ENCODE measurements at places on chromosomes 4 and X.
A peak's percentile ranks its signal among the peaks of the same experiment; 100 is the strongest.

DNA sequence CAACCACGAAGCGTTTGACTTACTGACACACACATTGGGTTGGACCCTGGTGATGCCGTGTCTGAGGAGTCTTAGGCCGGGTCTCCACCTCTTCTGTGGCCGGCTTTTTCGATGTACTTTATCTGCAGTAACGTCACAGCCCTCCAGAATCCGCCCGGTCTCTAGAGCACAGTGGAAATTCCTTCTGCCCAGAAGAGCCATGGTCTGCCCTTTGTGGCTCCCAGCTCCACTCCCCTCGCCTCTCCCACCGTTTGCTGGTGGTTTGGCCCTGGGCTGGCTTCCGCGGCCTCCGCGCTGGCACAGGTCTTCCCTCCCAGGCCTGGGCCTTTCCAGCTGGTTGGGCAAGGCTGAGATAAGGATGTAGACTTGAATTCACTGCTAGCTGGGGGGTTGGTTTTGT, 4.3 kb downstream of the MAEA start:
- DNase-seq, result no peak

- DNase-seq, result no peak
Observed at GRCh38 chr4:94641702-94642560, 115.8 kb upstream of the BMPR1B start.

GRCh38 chrX:790041-790506, 159.5 kb downstream of the SHOX start:
- no peak for DNase-seq

DNA sequence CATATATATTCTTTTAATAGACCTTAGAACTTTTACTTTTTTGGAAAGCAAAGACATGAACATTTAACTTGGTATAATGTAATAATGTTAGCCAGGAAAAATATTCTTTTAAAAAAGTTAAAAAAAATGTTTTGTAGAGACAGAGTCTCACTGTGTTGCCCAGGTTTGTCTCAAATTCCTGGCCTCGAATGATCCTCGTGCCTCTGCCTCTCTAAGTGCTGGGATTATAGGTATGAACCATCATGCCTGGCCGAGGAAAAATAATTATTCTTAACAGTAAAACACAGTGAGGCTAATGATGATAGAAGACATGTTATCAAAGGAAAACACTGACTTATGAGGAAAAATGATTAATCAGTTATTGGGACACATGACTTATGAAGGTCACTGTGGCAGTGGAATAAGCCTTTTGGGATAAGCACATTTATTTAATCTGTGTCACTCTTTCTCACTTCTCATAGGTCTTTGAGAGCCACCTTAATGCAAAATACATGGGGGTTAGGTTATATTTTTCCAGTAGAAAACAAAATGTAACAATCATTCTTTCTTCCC, 6.0 kb upstream of the BMP2K start:
- no peak for DNase-seq

- DNase-seq, result no peak
Observed at GRCh38 chr4:127463883-127464282, 168.9 kb upstream of the INTU start.

- no peak for DNase-seq
Observed at GRCh38 chrX:68146054-68146453, 287.2 kb downstream of the OPHN1 start.

DNA sequence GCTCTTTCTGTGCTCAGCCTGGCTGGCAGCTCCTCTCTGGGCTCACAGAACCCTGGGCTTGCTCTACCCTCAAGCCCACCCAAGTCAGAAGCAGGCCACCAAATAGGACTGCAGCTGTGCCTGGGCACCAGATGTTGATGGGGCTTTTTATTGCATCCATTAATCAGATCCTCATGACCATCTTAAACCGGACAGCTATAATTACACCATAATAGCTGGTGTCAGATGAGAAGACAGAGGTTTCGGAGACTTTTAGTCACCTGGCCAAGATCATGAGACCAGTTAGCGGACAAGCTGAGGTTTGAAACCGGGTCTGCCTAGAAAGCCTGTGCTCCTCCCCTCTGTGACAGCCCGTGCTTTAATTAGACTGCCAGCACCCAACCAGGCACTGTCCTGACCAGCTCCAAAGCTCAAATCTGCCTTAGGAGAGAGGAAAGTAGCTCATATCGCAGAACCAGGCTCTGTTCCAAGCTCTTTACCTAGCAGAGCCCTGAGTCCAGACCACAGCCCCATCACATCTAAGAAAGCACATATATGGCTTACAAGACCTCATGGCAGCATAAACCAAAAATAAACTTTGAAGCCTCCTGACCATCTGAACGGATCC, 88.9 kb downstream of the JAKMIP1 start:
- DNase-seq, result no peak

DNA sequence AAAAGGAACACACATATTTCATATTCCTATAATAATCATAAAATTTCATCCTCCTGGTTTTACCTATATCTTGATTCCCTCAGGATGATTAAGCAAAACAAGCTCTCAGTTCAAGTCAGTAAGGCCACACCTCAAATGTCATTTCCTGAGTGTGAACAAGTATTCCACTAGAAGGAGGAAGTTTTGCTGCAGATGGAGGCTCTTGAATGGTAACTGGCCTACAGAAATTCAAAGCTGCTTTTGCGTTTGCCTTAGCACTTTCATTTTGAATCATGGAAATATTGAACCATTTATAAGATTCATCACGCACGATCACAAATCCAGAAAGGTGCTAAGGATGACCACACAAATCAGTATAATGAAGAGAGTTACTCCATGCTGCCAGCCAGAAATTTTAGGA, 254.4 kb upstream of the CXXC4 start:
- DNase-seq, result no peak

- peak; percentile 95 for DNase-seq
Observed at GRCh38 chr4:81808011-81808672, 336.4 kb upstream of the RASGEF1B start.

GRCh38 chrX:112677167-112677566, 2.6 kb downstream of the LHFPL1 start:
- no peak for DNase-seq

GRCh38 chr4:158861766-158862165, 92.9 kb downstream of the FNIP2 start:
- no peak for DNase-seq

- DNase-seq, result no peak
Observed at GRCh38 chr4:163003979-163004378, 162.7 kb downstream of the NAF1 start.

DNA sequence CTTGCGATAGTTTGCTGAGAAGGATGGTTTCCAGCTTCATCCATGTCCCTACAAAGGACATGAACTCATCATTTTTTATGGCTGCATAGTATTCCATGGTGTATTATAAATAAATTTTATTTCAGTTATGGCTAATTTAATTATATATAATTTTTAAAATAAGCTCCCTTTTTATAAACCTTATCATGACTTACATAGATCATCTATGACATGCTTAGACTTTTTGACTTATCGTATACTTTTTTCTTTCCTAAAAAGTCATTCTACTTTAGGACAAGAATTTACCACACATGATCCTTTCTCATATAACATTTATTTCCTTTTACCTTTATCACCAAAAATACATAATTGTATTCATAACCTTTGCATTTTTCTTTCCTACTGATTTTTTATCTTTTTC, 376.5 kb downstream of the CCSER1 start:
- DNase-seq, result no peak

GRCh38 chrX:13774696-13775095, 40.1 kb downstream of the OFD1 start:
- no peak for DNase-seq

DNA sequence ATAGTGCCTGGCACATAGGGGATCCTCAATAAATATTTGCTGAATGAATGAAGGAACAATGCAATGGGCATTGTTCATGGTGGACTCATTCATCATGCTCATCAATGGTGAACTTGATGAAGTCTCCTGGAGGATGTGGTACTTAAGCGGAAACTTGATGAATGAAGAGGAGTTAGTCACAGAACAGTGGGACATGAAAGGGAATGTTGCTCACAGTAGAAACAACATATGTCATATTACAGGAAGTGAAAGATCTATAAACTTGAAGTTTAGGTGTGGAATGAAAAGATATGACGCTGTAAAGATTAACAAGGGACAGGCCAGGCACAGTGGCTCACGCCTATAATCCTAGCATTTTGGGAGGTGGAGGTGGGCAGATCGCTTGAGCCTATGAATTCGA, 224.1 kb downstream of the PPP3CA start:
- DNase-seq, result no peak

GRCh38 chr4:136424052-136424451, 1108.2 kb downstream of the PCDH18 start:
- DNase-seq, result no peak

- no peak for DNase-seq
Observed at GRCh38 chr4:4861390-4862018, 2.0 kb downstream of the MSX1 start.

- DNase-seq, result no peak
Observed at GRCh38 chr4:122746485-122746965, 14.0 kb downstream of the BBS12 start.

DNA sequence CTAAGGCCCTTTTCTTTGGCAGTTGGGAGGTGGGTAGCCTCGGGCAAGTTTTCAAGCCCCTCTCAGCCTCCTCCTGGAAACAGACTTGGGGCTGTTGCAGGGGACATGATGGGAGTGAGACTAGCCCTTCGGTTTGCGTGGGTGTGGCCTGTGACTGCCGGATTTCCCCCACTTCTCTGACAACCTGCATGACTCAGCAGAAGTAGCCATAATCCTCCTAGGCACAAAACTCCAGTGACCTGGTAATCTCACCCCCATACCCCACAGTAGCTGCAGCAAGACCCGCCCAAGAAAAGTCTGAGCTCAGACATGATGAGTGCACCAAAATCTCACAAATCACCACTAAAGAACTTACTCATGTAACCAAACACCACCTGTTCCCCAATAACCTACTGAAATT, 433.7 kb upstream of the AMOT start:
- no peak for DNase-seq

GRCh38 chr4:3183008-3183407, 66.0 kb upstream of the MSANTD1 start:
- DNase-seq, result no peak

- DNase-seq, result no peak
Observed at GRCh38 chr4:110622841-110623717, at the start of gene PITX2. Gene PITX2 (minus strand): TSS chr4:110623077. CDS start chr4:110622460, 617 bp downstream.

DNA sequence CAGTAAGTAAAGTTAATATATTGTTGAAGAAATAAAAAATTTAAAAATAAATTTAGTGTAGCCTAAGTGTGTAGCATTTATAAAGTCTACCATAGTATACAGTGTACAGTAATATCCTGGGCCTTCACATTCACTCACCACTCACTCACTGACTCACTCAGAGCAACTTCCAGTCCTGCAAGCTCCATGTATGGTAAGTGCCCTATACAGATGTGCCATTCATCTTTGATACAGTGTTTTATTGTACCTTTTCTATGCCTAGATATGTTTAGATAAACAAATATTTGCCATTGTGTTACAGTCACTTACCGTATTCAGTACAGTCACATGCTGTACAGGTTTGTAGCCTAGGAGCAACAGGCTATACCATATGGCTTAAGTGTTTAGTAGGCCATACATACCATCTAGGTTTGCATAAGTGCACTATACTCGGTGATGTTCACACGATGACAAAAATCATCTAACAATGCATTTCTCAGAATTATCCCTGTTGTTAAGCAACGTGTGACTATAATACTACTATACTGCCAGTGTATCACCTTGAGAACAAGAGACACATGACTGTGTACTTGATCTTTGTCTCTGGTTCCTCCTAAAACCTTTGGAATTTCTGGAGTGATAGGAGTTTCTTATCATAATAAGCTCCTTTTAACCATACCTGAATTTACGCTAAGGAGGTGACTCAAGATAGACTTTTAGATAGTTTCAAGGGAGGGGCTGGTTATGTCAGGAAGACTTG, 25.8 kb upstream of the SEPTIN11 start:
- DNase-seq, result no peak

GRCh38 chr4:24105327-24106038, 215.6 kb upstream of the PPARGC1A start:
- DNase-seq, result no peak

GRCh38 chr4:13529128-13529919, 15.0 kb downstream of the NKX3-2 start:
- no peak for DNase-seq

GRCh38 chr4:102598086-102598761, 97.1 kb downstream of the NFKB1 start:
- no peak for DNase-seq

GRCh38 chr4:141058591-141059512, 74.4 kb downstream of the RNF150 start:
- no peak for DNase-seq

- DNase-seq, result no peak
Observed at GRCh38 chr4:82905205-82905604, 4.7 kb downstream of the THAP9 start.

DNA sequence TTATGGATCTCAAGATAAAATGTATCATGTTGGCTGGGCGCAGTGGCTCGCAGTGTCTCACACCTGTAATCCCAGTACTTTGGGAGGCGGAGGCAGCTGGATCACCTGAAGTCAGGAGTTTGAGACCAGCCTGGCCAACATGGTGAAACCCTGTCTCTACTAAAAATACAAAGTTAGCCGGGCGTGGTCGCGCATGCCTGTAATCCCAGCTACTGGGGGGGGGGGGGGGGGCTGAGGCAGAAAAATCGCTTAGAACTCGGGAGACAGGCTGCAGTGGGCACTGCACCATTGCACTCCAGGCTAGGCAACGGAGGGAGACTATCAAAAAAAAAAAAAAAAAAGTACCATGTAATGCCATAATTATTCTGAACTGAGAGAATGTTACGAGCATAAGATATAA, 2.1 kb downstream of the RBMX start:
- DNase-seq, result no peak

DNA sequence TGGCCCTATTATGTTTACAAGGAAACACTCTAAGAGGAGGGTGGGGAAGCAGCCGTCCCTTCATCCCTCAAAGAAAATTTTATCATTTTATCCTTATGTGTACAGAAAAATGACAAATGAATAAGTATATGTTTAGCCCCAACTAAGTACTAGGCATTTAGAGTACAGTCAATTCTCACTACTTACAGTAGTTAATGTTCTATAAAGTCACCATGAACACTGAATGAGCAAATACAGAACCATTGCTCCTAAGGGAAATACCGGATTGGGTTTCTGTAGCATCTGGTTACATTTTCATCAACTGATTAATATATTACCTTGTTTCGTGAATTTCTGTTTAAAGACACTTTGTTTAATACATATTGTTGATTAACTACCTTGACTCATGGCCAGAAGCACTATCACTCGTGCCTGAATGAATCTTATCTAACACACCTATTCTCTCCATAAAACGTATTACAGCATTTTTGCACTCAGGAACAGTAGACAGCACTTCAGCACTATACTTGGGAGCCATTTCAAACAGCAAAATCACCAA, 109.3 kb downstream of the ASB9 start:
- no peak for DNase-seq
